Smooth muscle cell of bladder (primary cell): ENCODE measurements at places on chromosomes 4 and X. TPM values are rescaled to one million over a fixed set of nuclear protein-coding genes. Genes with fewer than 3 reads are reported as not detected.

Gene RAB40A
- total RNA-seq, result under 0.01 and 0.09 TPM in 2 replicates

Gene MID1IP1
- total RNA-seq, result 51.8 and 61.3 TPM in 2 replicates

Gene RGN
- 1.8 and 3.3 TPM in 2 replicates for total RNA-seq

Gene CPLX1
- not detected in 2 replicates for total RNA-seq

Gene SLC16A2
- 7.4 and 8.3 TPM in 2 replicates for total RNA-seq

Gene COL25A1
- 0.55 and 0.57 TPM in 2 replicates for total RNA-seq

Gene FREM3
- total RNA-seq, result under 0.01 TPM in 1 of 2 replicates, not detected in the other

Gene FABP2
- total RNA-seq, result not detected in 2 replicates

Gene FAM241A
- 0.85 and 0.92 TPM in 2 replicates for total RNA-seq
